Activated T-cell treated with anti-CD3 and anti-CD28 coated beads, Interleukin-2, amount 50 U/mL, for 48 hours (primary cell): ENCODE measurements at places on chromosomes 13 and 19.
A peak's percentile ranks its signal among the peaks of the same experiment; 100 is the strongest.

GRCh38 chr13:40780822-40781401 is 8.5 kb upstream of the SLC25A15 start:
- no peak for DNase-seq

- DNase-seq = no peak
Measured at GRCh38 chr19:55661826-55662225, 7.0 kb downstream of the U2AF2 start.

DNA sequence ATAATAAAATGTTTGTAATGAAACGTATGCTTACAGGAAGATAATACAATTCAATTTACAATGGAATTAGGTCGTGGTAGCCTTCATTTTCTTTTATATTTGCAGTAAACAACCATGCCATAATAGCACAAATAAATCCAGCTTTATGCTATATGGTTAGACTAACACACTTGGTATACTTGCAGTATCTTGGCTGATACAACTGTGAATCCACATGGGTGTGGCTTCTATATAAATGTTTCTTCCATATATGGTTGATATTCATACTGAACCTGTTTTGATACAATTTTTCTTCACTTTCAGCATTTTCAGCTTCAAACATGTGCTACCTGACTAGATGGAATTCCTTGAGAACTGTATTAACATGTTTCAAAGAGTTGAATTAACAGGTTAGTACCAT is 20.4 kb upstream of the SPRY2 start:
- no peak for DNase-seq

- DNase-seq = no peak
Measured at GRCh38 chr13:46496086-46496485, 56.9 kb upstream of the LRCH1 start.

DNA sequence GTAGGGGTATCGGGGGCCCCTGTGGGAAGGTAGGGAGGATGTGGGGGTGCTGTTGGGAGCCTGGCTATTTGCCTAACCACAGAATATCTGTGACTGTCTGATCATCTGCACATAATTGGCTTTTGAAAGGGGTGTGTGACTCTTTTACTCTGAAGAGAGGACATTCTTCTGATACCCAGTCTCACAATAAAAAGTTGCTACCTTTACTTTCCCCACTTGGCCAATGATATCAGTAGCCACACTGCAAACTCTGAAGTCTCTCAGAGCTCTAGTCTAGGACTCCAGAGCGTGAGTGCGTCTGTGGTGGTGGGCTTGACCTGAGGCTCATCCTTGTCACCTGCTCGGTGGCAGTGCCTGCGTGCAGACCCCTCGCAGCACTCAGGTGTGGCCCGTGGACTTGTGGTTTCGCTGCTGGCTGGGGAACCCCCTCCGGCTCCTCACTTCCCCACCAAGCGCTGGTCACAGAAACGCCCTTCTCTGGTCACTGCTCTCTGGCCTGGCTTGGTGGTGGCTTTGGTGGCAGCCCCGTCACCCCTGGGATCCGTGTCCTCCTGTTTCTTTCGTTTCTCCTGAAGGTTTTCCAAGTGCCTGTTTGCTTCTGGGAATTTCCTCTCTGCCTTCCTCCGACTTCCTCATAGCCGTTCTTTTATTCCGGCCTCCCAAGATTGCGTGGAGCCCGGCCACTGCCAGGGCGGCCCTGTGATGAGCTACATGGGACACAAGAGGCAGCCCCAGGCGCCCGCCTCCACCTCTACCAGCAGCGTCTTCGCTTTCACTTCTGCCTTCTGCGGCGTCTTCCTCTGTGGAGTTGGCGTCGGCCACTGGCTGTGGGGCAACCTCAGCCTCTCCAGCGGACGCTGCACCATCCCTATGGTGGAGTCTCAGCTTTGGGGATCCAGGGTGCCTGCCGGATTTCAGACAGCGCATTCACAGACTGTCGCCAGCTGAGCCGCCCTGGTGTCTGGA is 78.0 kb downstream of the ATP11A start:
- DNase-seq = no peak

DNA sequence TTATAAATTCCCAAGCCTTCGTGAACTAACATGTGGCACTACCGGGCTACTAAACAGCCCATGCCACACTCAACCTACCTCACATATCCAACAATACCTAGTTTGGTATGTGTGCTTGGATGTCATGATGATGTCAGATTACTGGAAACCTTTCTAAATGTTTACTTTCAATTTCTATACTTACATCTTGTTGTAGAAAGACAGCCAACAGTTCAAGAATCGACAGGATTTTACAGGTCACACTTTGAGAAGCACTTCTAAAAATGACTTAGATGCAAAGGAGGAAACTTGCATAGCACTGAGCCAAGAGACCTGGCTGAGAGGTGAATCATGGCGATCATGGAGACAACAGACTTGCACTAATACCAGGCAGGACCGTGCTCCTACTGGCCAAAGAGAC is 209.9 kb downstream of the COL4A1 start:
- no peak for DNase-seq

DNA sequence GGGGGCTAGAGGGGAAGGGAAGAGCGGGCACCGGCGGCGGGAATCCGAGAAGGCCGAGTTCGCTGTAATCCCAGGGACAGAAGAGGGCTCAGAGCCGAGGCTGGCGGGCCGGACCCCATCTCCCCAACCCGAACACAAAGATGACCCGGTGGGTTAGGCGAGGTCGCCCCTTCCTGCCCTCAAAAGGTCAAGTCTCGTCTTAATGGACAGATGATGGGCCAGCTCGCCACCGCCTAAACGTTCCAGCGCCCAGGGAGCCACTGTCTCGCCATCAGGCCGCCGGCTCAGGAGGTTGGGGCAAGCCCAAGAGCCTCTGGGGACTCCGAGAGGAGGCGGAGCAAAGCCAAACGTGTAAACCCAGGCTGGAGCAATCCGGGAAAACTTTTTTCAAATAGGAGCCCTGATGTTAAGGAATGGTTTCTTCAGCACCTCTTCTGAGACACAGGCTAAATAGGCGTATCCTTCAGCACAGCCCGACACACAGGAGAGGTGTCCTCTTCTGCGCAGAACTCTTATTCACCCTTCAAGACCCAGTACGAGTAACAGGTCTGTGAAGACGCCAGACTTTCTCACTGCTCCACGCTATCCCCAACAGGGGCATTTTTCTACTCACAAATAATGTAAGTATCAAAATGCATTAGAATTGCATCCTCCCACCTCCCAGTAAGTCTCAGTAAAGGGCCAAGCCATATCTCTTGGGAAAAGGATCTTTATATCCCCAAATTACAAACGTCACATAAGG is 6.3 kb upstream of the POU4F1 start:
- no peak for DNase-seq

- DNase-seq = no peak
Measured at GRCh38 chr13:97780486-97780885, 173.0 kb upstream of the IPO5 start.

- DNase-seq = no peak
Measured at GRCh38 chr13:37601648-37602440, 3.3 kb upstream of the POSTN start.

DNA sequence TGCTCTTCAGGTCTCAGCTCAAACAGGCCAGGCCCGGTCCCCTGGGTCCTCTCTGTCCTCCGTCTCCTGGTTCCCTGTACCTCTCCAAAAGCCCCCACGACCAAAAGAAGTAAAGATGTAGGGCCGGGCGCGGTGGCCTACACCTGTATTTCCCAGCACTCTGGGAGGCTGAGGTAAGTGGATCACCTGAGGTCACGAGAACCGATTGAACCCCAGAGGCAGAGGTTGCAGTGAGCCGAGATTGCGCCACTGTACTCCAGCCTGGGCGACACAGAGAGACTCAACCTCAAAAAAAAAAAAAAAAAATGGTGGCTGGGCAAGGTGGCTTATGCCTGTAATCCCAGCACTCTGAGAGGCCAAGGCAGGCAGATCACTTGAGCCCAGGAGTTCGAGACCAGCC is 22.0 kb upstream of the BCL3 start:
- DNase-seq = no peak

DNA sequence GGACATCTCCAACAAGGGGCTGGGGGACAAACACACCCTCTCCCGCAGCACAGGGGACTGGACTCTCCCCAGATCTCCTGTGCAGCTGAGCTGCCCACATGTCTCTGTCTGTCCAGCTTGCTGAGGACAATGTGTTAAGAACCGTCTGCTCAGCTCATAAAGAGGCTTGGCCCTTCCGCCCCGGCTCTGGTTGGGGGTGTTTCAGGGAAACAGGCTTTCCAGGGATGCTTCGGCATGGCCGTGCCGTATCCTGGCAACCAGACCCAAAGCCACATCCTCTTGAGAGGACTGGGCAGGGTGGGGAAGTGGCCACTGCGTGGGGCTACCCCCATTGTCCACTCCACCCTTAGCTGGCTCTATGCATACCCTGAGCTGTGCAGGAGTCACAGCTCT is 41.1 kb upstream of the CHST8 start:
- DNase-seq = no peak

DNA sequence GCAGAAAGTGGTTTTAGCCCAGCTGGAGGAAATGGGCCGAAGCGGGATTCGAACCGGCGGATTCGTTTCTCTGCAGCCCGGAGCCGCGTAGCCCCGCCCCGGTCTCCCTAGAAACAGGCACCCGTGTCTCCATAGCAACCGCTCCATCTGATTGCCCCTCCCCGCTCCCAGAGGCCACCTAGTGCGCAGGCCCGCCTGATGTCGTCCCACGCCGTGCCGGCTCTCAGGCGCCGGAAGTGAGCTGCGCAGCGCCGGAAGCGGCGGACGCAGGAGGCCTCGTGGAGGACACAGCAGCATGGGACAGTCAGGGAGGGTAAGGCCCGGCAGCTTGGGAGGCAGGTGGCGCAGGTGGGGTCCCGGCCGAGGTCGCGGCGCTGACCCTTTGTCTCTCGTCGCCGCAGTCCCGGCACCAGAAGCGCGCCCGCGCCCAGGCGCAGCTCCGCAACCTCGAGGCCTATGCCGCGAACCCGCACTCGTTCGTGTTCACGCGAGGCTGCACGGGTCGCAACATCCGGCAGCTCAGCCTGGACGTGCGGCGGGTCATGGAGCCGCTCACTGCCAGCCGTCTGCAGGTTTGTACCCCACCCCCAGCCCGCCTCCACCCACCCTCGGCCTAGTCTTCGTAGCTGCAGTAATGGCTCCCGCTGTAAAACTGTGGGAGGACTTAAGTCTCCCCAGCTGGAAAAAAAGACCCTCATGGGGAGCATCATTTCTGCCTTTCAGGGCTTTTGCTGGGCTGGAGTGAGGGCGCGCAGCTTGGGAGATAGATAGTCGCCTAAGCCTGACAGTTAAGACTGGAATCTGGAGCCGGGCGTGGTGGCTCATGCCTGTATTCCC is at the start of gene PPAN:
TSS of gene PPAN (plus strand) at position 263 of the 837 bp plus-strand sequence. CDS start at position 296, 33 bp downstream.
- peak; percentile 97 for DNase-seq

GRCh38 chr13:112456138-112457056 is 80.2 kb downstream of the SPACA7 start:
- no peak for DNase-seq

GRCh38 chr13:112855859-112856258 is 113.2 kb upstream of the MCF2L start:
- no peak for DNase-seq

- DNase-seq = no peak
Measured at GRCh38 chr19:13996928-13997630, 9.0 kb downstream of the RFX1 start.

GRCh38 chr13:100707818-100708740 is 33.5 kb upstream of the TMTC4 start:
- peak; percentile 42 for DNase-seq

GRCh38 chr19:10718205-10719196 is 622 bp downstream of the DNM2 start:
- DNase-seq = peak; percentile 68

- DNase-seq = no peak
Measured at GRCh38 chr19:7382694-7383093, 34.0 kb downstream of the ARHGEF18 start.

DNA sequence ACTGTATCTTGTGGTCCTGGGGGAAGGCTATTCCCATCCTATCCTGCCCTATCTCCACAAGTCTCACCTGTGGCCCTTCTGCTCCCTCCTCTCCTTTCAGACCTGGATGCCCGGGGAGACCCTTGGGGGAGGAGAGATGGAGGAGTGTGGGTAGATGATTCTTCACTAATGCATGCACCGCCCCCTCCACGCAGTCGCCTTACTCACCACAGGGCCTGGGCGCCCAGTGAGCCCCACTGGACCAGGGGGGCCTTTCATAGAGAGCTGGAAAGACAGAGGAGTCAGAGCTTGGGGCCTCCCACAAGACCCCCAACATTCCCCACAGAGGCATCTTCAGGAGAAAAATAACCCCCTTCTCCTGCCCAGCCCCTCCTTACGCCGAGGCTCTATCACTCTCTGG is 14.3 kb downstream of the COL5A3 start:
- DNase-seq = no peak

- no peak for DNase-seq
Measured at GRCh38 chr13:52002361-52002760, 8.9 kb downstream of the ATP7B start.

- DNase-seq = no peak
Measured at GRCh38 chr13:98320561-98321105, 143.6 kb upstream of the RNF113B start.

GRCh38 chr19:22144394-22144793 is 52.4 kb downstream of the ZNF676 start:
- no peak for DNase-seq

- DNase-seq = peak; percentile 100
Measured at GRCh38 chr19:40777937-40778705, at the start of gene RAB4B. RAB4B (plus strand) TSS chr19:40778247; CDS start chr19:40778376, 129 bp downstream.

DNA sequence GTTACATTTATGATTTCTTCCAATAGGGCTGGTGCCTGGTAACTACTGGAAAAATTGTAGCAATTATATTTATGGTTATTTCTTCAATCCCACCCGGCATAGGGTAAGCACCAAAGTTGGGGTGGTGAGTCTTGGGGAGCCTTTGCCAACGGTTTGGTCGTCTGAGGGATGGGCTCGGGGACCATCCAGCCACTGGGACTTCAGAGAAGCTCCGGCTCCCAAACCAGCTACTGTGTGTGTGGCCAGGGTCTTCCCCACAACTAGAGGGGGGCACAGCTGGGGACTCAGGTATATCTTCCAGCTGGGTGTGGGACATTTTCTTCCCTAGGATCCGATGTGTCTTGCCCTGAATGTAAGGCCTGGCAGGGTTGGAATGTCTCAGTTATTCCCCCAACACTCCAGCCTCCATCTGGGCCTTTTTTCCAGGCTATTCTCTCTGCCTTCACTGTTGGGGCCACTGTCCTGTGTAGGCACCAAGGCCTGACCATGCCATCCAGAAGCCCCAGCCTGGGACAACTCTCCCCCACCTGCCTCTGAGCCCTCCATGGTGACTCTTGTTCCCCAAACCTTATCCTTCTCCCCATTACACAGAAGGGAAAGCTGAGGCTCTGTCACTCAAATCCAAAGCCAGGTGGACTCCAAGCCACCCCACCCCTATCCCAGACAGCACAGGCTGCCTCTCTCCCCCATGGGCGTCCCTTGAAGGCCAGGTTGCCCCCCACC is 1.1 kb upstream of the IFI30 start:
- DNase-seq = no peak

GRCh38 chr13:90868321-90868920 is 479.1 kb upstream of the MIR17HG start:
- no peak for DNase-seq

DNA sequence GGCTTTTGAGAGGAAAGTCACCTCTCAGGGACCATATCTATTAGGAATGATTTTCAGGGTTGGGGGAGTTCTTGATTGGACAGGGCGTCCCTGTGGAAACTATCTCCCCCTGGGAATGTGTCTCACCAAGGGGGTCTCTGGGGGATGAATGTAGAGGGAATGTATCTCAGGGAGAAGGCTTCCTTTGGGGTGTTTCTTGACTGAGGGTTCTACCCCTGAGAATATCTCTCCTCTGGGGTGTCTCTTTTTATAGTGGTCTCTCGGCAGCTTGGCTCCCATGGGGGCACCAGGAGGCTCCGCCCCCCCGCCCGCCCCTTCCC is 1.0 kb downstream of the RTBDN start:
- DNase-seq = peak; percentile 30

GRCh38 chr13:99653526-99653925 is 152.3 kb downstream of the TM9SF2 start:
- no peak for DNase-seq
